Globus pallidus (tissue), 1 donor: ENCODE measurements at places on chromosomes 2 and 18.

DNA sequence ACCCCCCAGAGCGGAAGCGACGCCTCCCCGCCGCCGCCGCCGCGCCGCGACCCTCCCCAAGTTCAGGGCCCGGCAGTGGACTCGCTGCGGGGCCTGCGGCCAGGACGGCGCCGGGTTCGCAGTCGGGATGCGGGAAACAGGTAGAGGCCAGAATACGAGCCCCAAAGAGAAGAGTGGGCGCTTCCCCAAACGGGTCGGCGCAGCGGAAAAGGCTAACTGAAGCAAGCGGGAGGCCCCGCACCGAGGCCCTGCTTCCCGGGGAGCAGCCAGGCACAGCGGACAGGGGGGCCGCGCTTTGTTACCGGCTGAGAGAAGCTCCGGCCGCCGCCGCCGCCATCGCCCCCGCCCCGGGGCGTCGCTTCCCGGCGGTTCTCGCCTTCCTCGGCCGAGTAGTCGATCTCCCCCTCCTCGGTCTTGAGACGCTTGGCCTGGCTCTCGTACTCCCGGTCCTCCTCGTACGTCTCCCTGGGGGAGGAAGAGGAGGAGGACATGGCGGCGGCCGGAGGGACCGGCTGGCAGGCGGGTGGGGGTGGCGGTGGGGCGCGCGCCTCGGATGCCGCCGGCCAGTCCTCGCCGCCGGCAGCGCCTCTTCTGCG, 494 bp downstream of the HNRNPLL start:
- DNase-seq: no peak

- no peak for DNase-seq
Measured at GRCh38 chr2:177721087-177721486, 328.5 kb downstream of the AGPS start.

DNA sequence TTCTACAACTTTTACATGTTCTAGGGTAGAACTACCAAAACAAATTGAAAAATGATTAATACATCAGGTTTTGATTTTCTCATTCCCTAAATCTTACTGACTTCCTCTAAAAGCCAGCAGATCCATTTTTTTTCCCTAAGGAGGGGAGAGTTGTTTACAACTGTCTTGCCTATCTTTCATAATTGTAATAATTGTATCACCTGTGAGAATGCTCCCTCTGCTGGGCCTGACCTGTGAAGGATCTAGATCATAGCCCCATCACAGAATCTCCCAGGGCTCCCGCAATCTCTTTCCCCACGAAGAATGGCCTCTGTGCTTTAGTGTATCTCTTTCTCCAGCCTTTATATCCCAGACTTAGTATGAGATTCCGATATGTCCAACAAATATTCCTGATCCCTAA, 9.1 kb downstream of the LOXL3 start:
- DNase-seq: no peak

- DNase-seq: no peak
Measured at GRCh38 chr2:28129955-28130695, 239.6 kb downstream of the BABAM2 start.

DNA sequence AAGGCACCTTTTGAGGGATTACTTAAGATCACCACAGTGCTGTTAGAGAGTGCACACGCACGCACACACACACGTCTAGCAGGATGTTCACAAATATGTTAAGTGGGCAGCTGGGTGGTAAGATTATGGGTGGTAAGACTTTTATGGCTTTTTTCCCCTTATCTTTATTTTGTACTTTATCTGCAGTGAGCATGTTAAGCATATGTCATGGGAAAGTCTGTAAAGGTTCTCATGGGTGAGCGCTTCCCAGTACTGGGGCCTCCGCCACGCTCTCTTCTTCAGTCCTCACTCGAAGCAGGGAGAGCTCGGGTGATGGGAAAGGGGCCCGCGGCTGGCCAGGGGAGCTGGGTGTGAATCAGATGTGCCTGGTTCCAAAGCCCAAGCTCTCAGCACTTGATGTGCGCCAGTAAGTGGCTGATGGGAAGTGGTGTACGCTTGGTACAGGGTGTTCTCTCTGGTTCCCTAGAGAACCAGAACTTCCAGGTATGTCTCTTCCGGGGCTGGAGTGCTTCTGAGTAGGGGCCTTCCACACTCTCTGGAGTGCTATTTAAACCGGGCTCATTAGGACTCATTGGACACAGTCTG, 83.9 kb upstream of the YWHAQ start:
- no peak for DNase-seq

DNA sequence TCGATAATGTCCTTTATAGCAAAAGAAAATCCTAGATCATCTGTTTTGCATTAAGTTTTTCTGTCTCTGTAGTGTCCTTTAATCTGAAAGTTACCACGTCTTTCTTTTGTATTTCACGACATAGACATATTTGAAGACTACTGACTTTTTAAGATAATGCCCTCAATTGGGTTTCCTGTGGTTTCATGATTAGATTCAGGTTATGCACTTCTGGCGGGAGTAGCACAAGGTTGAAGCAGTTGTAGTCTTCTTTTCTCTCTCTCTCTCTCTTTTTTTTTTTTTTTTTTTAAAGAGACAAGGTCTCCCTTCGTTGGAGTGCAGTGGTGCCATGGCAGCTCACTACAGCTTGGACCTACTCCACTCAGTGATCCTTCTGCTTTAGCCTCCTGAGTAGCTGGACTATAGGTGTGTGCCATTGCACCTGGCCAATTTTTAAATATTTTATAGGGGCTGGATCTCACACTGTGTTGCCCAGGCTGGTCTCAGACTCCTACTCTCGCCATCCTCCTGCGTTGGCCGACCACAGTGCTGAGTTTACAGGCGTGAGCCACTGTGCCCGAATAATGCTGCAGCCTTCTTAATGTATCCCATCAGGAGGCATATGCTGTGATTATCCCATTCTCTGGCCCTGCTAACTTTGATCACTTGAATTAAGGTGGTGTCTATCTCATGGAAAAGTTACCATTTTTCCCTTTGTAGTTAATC, 3.9 kb downstream of the INPP4A start:
- no peak for DNase-seq

GRCh38 chr2:98787700-98788099, 56.8 kb upstream of the MGAT4A start:
- DNase-seq: no peak

- no peak for DNase-seq
Measured at GRCh38 chr2:134149904-134150303, 104.0 kb upstream of the MGAT5 start.

GRCh38 chr18:10131460-10132395, 217.9 kb downstream of the VAPA start:
- peak; percentile 29 for DNase-seq

- DNase-seq: no peak
Measured at GRCh38 chr2:238425979-238426567, 654 bp upstream of the ASB1 start.

GRCh38 chr2:2664989-2665833, 334.1 kb upstream of the MYT1L start:
- DNase-seq: no peak

- no peak for DNase-seq
Measured at GRCh38 chr2:226020956-226021355, 621.4 kb downstream of the NYAP2 start.

- DNase-seq: no peak
Measured at GRCh38 chr2:41068740-41069139, 616.9 kb upstream of the SLC8A1 start.
